ENCODE measurements at places on chromosomes 13 and 19. TPM values are rescaled to one million over a fixed set of nuclear protein-coding genes. Genes with fewer than 3 reads are reported as not detected.

DNA sequence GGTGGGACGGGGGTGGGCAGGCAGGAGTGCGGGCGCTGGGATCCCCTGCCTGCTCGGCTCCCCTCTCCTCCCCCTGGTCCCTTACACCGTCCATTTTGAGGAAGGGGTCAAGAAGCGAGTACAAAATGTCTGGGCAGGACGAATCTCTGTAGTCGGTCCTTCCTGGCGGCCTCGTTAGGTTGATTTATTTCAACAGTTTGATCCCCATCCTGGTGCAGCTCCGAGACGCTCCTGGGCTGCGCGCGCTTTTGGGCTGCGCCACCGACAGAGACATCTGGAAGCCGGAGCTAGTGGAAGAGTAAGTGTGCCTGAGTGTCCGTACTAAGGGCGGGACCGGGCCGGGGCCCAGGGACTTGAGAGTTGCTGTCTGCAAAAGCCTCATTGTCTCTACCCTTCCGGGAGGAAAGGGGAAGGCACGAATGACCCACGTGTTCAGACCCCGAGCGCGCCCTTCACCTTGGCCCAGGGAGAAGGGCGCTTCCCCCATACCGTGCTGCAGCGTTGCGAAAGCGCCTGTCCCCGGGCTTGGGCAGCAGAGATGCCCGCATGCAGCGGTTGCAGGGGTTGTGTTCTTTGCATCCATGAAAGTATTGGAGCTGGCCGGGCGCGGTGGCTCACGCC, 1.8 kb downstream of the ZNF114 start:
- peak; percentile 85 for DNase-seq

DNA sequence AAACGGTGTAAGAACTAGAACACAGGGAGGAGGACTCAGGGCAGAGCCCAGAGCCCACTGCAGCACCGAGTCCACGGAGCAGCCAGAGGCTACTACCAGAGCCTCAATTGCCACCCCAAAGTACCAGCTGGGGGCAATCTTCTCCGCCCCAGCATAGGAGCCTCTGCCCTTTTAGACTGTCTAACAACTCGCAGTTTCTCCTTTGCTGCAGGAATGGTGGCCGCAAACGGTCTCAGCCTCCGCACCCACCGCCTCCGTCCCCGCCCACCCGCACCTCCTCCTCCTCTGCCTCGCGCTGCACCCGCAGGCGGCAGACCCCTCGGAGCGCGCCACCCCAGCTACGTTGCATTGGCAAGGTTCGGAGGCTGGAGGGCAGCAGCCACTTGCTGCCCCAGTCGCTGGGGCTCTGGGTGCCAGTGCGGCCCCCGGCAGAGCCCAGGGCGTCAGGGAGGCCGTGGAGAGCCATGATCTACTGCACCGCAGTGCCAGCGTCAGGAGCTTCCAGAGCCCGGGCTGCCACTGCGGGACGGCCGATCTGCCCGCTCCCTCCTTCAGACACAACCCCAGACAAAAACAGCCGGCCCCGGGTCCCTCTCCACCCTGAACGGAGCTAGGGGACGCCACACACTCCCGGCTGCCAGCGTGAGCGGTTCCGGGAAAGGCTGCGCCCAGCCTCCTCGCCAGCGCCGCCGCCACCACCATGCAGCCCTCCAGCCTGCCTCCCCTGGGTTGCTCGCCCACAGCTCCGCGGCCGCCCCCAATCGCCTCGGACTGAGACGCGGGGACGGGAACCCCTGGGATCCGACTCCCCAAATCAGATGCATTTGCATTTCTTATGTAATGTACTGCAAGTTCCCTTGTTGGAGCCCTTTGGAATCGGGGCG, 1.8 kb downstream of the FGF14 start:
- peak; percentile 10 for DNase-seq

DNA sequence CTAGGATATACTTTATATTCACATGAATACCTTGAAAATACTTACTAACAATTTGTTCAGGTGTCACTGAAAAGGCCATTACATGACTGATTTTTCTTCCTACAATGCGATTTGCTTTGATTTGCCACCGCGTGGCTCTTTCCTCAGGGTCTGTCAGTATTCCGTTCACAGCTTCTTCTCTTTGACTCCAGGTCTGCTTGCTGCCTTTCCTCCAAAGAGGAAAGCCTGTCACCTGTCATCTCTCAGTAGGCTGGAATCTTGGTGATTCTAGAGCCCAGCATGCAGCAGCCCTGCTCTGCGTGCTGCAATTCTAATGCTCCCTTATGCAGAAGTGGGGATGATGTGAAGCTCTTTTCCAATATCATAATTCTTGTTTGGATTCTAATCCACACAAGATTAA, 33.6 kb upstream of the SIAH3 start:
- no peak for DNase-seq

DNA sequence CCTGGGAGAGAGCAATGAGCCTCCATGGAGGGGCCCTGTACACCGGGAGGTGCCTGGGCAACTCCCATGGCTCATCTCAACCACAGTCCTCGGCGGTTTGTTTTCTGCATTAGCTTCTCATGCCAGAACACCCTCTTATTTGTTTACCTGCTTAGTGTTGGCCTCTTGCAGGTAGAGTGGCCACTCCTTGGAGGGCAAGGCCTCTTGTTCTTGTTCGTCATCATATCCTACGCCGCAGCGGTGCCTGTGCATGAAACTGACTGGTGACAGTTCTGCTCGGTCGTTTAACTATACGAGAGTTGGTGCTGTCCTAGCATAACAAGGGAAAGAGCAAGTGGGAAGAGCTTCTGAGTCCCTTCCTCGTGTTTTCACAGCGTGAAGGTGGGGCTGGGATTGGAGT, 40.5 kb upstream of the RNF113B start:
- no peak for DNase-seq

GRCh38 chr13:41059456-41060081, 1.7 kb upstream of the WBP4 start:
- DNase-seq: peak; percentile 84

DNA sequence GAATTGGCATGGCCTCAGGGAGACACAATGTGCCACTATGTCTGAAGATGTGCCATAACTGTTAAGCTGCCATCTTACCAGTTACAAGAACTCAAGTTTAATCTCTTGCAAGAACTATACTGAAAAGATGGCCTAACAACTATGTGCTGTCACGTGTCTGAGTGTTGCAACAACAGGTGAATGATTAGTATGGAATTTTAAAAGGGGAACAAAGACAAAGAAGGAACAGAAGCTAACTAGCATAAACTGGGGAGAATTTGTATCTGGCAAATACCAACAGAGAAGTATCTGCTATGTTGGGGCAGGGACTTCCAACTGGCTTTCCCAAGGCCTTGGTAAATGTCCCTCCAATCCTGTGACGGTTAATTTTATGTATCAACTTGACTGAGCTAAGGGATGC, 11.5 kb upstream of the ACOD1 start:
- no peak for DNase-seq

GRCh38 chr19:1410136-1410786, 2.9 kb downstream of the DAZAP1 start:
- DNase-seq: no peak

DNA sequence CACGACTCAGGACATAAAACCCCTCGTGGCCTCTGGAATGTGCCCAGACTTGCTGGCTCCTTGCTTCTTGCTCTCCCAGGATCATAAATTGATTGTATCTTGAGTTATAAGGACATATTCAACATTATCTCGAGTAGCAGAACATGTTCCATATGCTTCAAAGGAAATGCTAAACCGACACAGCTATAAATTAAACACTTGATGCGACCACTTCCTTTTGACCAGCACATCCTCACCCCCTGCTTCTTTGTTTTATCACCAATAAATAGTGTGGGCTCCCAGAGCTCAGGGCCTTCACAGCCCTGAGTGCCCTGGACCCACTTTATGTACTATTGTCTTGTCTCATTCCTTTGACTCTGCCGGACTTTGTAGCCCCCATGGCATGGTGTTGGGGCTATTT, 157.0 kb upstream of the PABPC3 start:
- no peak for DNase-seq

- DNase-seq: no peak
Measured at GRCh38 chr13:74324338-74324737, 190.1 kb upstream of the KLF12 start.

- DNase-seq: no peak
Measured at GRCh38 chr19:18698321-18699167, 15.1 kb downstream of the CRTC1 start.

DNA sequence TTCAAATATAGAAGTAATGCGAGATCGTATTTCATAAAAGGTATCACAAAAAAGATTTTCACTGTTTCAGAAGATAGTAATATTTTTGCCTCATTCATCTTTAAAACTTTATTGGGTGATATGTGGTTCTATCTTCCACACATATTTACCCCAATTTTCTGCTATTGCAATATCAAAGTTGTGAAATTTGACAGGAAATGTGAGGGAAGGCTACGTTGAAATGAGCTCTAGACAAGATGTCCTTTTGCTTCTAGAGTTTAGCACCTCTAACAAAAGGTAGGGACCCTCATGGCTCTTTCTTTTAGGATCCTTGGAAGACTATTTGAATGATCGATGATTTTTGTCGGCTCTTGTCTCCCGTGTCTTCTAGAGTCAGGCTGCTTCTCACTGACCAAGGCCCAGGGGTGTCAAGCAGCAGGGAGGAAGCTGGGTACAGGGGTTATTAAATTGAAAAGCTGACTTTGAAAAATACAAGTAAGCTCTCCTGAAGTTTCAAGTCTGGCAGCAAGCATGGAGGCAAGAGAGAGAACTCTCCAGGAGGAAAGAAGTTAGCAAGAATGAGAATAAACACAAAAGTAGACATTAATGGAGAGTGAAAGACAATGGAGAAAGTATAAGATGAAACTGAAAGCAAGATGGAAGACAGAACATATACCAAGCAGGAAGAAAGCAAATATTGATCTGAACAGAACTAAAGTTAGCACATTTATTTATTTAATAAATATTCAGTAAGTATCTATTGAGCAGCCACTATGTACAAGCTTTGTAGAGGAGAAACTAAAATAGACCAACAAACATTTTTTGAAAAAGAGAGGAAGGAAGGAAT, 73.4 kb downstream of the RUBCNL start:
- no peak for DNase-seq

- DNase-seq: peak; percentile 60
Measured at GRCh38 chr13:48194379-48194754, 38.6 kb upstream of the ITM2B start.

GRCh38 chr13:114108894-114109293, 23.5 kb downstream of the RASA3 start:
- no peak for DNase-seq

DNA sequence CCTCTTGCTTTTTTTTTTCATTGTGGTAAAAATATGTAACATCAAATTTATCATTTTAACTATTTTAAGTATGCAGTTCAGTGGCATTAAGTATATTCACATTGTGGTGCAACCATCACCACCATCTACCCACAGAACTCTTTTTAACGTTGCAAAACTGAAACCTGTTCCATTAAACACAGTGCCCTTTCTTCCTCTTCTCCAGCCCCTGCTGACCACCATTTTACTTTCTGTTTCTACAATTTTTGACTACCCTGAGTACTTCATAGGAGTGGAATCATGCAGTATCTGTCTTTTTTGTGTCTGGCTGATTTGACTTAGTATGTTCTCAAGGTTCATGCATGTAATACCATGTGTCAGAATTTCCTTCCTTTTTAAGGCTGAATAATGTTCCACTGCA, 153.1 kb downstream of the FGF9 start:
- no peak for DNase-seq

GRCh38 chr13:46575818-46576221, 22.9 kb downstream of the LRCH1 start:
- peak; percentile 93 for DNase-seq

GRCh38 chr13:103961129-103961528, 894.9 kb upstream of the SLC10A2 start:
- DNase-seq: no peak

DNA sequence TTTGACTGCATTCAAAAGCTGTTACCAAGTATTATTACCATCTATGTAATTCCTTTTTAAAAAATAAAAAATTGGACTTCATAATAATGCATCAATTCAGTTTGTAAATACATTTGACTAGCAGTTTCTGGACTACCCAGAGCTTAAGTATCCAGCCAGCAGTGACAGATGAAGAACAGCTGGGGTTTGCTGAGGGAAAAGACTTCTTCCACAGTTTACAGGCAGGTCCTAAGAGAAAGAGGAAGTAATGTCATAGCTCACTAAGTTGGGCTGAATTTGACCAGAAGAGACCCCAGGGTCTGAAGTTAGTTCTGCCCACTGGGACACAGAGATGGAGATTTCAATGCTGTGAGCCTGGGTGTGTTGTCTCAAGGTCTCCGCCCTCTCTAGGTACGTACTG, 96.4 kb downstream of the MBNL2 start:
- DNase-seq: peak; percentile 62

DNA sequence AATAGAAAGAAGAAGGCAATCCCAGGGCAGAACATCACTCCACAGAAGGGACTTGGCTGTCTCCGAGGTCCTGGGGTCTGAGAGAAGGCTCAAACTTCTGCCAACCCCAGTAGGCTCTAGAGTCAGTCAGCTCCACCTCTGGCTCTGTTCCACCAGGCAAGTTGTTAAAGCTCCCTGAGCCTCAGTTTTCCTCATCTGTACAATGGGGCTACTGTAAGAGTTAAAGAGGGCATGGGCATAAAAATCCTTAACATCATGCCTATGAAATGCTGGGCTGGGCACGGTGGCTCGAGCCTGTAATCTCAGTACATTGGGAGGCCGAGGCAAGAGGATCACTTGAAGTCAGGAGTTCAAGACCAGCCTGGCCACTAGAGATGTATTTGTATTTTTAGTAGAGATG, 5.1 kb downstream of the UNC13A start:
- no peak for DNase-seq

DNA sequence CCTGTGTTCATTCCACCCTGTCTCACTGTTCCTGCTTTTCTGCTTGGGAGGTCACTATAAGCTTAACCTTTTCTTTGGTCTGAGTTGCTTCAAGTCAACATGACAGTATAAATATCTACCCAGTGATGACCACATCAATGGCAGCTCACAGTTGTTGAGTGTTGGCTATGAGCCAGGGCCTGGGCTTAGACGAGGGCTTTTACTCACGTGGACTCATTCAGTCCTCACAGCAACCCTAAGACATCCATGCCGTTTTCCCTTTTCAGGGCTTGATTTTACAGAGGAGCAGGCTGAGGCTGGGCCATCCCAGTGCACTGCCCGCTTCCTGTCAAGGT, 10.2 kb upstream of the CCDC97 start:
- peak; percentile 87 for DNase-seq

GRCh38 chr13:48400850-48401291, 12.0 kb downstream of the LPAR6 start:
- peak; percentile 53 for DNase-seq

GRCh38 chr19:18161636-18162002, 8.7 kb downstream of the PIK3R2 start:
- DNase-seq: no peak

GRCh38 chr13:22517544-22517943, 663.2 kb upstream of the SGCG start:
- DNase-seq: no peak

FXYD3 gene
- 6.7 TPM for polyA plus RNA-seq

CDC16 gene
- 82.2 TPM for polyA plus RNA-seq

DGKH gene
- 4.7 TPM for polyA plus RNA-seq

CYP4F2 gene
- not detected for polyA plus RNA-seq

MISP3 gene
- polyA plus RNA-seq: 0.65 TPM

EDDM13 gene
- 0.61 TPM for polyA plus RNA-seq

ZNF69 gene
- polyA plus RNA-seq: 3.0 TPM

MUC16 gene
- polyA plus RNA-seq: 0.21 TPM

USHBP1 gene
- 8.8 TPM for polyA plus RNA-seq

JAK3 gene
- polyA plus RNA-seq: 2.7 TPM
